Activated CD4-positive, alpha-beta T cell treated with anti-CD3 and anti-CD28 coated beads, Interleukin-2, amount 10 ng/mL, durations not matched to agents 24 days and 14 days (primary cell): ENCODE measurements at places on chromosomes 5 and 9. TPM values are rescaled to one million over a fixed set of nuclear protein-coding genes. Genes with fewer than 3 reads are reported as not detected.

CBY3 gene
- total RNA-seq, result 0.45 and 0.63 TPM in 2 replicates

DNA sequence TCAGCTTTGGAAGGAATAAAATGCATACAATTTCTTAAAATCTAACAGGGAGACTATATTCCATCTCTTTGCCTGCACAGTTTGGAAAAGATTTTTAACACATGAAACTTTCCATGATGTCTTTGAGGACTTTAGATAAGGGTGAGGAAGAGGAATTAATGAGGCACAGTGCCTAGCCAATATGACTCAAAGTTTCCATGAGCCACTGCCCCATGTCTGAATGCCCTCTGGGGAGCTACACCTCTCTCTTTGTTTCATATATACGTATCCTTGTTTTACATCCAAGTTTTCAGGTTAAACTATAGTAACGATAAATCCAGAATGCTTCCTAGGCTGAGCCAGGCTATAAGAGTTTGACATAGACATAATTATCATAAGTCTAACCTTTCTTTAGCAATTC is 349.3 kb upstream of the TLE4 start:
- DNase-seq, result no peak

DNA sequence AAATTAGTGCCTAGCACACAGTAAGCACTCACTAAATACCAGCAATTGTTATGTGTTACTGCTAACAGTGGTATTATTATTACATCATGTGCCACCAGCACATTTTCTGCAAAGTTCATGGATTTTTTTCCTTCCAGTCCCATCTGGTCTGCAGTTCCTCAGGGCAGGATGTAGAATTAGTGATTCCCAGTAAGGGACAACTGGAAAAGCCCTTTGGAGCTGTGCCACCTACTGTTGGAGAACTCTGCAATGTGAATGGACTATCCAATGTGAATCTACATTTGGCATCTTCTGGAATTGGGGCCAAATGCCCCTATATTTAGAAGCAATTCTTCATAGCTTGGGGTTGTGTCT is 154.0 kb downstream of the CDH6 start:
- DNase-seq, result no peak

DNA sequence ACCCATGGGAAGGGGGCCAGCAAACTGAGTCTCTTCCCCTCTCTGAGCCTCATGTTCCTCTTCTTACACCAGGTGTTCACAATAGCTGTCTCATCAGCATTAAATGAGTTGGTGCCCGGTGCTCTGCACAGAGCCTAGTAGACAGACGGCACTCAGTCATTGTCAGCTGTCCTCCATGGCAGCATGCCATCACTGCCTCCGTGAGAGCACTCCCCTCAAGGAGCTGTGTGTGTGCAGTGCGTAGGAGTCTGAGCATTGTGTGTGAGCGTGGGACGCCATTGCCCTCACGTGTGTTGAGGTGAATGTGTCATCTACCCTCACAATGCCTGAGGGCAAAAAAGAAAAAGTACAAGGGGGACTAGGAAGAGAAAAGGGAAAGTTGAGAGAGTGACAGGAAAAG is 536.5 kb downstream of the CDK5RAP2 start:
- no peak for DNase-seq

- no peak for DNase-seq
Measured at GRCh38 chr9:81456431-81457006, 232.8 kb downstream of the TLE1 start.

PTPRD gene
- total RNA-seq, result not detected in 2 replicates

DNA sequence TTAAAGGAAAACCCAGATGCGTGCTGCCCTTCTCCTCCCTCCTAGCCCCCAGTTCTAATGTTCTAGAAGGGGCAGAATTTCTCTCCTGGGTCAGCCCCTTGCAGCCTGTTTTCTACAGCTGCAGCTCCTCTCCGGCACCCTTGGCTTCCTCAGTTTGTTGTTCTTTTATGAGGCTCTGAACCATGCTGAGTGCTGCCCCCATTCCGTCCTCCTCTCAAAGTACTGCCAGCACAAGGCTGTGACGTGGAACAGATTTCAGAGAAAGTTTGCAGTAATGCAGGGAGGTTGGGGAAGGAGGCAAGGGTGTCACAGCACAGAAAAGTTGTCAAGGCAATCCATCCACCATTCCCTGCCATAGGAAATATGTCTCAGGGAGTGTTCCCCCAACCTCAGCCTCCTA is 63.3 kb downstream of the RGS3 start:
- no peak for DNase-seq

GRCh38 chr5:7663808-7664207 is 187.1 kb downstream of the CFAP90 start:
- DNase-seq, result no peak

GRCh38 chr9:5529683-5530221 is 19.4 kb downstream of the PDCD1LG2 start:
- DNase-seq, result no peak

- no peak for DNase-seq
Measured at GRCh38 chr5:175246889-175247520, 197.0 kb downstream of the DRD1 start.

- peak; percentile 73 for DNase-seq
Measured at GRCh38 chr5:72231991-72232703, 87.9 kb downstream of the MRPS27 start.

DNA sequence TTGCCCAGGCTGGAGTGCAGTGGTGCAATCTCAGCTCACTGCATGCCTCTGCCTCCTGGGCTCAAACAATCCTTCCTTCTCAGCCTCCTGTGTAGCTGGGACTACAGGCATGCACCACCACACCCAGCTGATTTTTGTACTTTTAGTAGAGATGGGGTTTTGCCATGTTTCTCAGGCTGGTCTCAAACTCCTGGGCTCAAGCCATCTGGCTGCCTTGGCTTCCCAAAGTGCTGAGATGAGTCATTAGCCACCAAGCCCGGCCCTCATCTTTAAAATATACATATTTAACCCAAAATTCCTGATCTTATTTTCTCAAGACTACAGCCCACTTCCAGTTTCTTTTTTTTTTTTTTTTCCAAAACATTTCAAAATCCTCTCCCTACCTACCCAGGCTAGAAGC is 31.7 kb upstream of the MINAR2 start:
- no peak for DNase-seq

DBN1 gene
- total RNA-seq, result 22.0 and 23.5 TPM in 2 replicates

GRCh38 chr9:224026-224425 is 9.4 kb downstream of the DOCK8 start:
- no peak for DNase-seq

- DNase-seq, result no peak
Measured at GRCh38 chr5:91430949-91431348, 47.8 kb upstream of the ARRDC3 start.

SYK gene
- 0.05 and 0.16 TPM in 2 replicates for total RNA-seq

EIF4E1B gene
- total RNA-seq, result not detected in 2 replicates

DNA sequence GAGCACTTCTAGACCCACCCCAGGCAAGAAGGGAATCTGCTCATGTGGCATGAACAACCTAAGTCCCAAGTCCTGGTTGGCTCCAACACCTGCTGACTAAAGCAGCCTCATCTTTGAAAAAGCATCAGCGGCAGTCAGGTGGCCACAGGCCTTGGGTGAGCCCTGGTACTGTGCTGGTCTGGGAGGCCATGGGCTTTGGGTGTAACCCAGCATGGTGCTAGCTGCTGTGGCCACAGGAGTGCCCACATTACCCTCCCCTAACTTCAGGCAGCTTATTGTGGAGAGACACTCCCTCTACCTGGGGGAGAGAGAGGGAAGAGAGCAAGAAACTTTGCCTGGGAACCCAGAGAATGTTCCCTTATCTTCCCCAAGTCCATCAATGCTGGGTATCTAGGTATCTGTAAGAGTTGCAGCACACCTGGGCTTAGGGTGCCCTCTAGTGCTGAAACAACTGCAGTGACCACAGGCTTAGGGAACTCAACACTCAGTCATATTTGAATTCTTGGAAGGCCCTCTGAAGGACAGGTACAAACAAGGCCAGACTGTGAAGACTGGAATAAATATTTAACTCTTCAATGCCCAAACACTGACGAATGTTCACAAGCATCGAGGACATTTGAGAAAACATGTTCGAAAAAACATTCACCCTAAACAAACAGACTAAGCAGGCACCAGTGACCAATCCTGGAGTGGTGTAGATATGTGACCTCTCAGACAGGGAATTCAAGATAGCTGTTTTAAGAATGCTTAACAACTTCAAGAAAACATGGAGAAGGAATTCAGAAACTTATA is 69.9 kb upstream of the OR2K2 start:
- no peak for DNase-seq

- DNase-seq, result no peak
Measured at GRCh38 chr5:111635916-111636570, 121.0 kb downstream of the NREP start.

OR2Y1 gene
- not detected in 2 replicates for total RNA-seq

DNA sequence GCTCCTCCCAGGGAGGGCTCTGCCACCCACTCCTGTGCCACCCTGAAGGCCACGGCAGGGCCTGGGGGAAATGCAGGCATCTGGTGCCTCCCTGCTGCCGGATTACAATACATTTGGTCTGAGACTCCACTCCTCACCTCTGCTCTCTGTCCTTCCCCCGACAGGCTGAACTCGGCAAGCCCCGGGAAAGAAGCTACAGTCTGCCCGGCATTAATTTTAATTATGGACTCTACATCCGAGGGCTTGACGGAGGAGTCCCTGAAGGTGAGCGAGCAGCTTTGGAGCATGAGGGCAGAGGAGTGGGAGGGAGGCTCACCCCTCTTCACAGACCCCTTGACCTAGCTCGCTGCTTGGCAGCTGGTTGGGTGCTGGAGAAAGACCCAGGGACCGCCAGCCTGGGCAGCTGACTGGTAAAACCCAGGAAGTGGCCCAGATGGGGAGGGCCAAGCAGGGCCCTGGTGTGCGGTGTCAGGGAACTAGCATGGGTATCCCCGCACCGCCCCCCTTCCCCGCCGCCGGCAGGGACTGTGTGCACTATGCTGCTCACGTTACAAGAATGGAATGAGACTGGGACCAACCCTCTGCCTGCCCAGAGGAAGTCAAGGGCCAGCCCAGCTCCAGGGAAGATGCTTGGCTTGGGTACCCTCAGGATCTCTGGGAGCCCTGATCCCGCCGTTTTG is 83.7 kb upstream of the BARHL1 start:
- DNase-seq, result no peak

IQGAP2 gene
- total RNA-seq, result 37.3 and 39.3 TPM in 2 replicates

GRCh38 chr9:15417626-15418025 is 5.0 kb upstream of the SNAPC3 start:
- DNase-seq, result no peak
